ENCODE measurements at places on chromosomes 11 and 22. TPM values are rescaled to one million over a fixed set of nuclear protein-coding genes. Genes with fewer than 3 reads are reported as not detected.
A peak's percentile ranks its signal among the peaks of the same experiment; 100 is the strongest.

DNA sequence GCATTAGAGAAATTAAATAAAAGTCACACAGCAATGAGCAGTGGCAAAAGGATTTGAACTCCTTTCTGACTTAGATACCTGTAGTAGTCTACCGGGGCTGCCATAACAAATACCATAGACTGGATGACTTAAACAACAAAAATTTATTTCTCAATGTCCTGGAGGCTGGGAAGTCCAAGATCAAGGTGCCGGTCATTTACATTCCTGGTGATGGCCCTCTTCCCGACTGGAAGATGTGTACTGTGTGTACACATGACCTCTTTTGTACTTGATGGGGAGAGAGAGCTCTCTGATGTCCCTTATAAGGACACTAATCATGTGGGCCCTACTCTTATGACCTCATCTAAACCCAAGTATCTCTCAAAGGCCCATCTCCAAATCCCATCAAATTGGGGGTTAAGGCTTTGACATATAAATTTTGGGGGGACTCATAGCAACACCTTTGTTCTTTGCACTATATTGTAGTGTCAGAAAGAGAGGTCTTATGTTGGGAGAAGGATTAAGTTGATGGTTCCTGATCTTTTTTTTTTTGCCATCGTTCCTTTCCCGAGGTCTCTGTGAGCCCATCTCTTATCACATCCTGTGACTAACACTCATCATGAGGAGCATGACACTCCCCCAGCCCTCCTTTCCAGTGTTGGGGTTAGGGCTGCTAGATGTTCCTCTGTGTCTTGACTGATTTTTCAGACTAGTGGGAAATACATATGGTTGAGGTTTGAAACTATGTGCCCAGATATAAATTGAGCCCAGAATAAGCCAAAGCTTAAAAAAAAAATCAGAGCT, 104.3 kb downstream of the TRAF6 start:
- no peaks in the 10 kb centered on the region for H3K27me3 ChIP-seq
- no peaks in the 10 kb centered on the region for H3K4me1 ChIP-seq
- no peak for DNase-seq
- H3K27ac ChIP-seq, result no peak overlapping the region
- H3K4me3 ChIP-seq, result no peak overlapping the region
- H3K36me3 ChIP-seq, result no peaks in the 10 kb centered on the region

DNA sequence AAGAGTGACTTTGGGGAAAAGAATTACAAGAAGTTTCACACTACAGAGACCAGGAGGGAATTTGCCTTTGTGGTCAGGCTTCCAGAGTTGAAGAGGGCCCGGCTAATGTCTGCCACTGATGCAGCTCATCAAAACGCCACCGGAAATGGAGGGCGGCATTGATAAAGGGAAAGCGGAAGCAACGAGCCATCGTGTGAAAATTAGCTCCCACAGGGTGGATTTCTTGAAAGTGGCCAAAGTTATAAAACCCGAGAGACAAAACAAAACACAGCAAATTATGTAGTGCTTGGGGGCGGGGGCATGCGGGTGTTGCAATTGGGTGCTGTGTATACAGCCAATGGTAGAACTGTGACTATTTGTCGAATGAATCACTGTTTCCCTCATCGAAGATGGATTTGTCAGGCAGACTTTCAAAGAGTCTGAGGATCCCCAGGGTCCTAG, 113.0 kb downstream of the ADAMTS15 start:
- no peaks in the 10 kb centered on the region for H3K36me3 ChIP-seq
- DNase-seq, result no peak
- H3K4me3 ChIP-seq, result no peak overlapping the region
- no peaks in the 10 kb centered on the region for H3K27me3 ChIP-seq

DNA sequence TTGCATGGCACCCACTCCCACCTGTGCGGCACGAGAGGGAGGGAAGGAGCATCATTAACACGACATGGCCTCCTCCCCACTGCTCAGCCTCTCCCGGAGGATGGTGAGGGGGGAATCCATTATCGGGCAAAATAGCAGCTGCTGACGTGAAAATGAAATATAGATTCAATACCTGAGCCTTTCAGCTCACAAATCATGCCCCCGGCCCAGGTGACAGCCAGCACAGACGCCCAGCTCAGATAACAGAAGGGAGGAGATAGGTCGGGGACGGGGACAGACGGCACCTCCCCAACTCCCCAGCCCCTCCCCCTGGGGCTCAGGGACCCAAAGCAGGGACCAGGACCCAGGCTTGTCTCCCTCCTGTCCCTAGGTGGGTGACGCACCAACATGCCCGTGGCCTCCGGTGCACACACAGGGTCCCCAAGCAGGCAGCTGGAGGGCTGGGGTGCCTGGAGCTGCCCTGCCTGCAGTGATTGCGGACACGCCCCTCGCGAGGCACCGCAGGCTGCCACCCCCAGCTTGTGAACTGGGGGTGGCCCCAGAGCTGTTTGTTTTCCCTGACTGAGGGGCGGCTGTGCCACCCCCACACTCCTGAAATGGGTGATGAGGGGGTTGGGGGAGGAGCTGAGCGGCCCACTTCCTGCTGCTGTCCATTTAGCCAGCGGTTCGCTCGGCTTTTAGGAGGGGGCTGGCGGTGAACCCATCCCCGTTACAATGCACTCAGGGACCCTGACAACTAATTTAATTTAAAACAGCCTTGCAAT, 31.7 kb downstream of the FLRT1 start:
- DNase-seq, result no peak
- no peaks in the 10 kb centered on the region for H3K36me3 ChIP-seq
- H3K27me3 ChIP-seq, result no peaks in the 10 kb centered on the region
- no peaks in the 10 kb centered on the region for H3K4me1 ChIP-seq

DNA sequence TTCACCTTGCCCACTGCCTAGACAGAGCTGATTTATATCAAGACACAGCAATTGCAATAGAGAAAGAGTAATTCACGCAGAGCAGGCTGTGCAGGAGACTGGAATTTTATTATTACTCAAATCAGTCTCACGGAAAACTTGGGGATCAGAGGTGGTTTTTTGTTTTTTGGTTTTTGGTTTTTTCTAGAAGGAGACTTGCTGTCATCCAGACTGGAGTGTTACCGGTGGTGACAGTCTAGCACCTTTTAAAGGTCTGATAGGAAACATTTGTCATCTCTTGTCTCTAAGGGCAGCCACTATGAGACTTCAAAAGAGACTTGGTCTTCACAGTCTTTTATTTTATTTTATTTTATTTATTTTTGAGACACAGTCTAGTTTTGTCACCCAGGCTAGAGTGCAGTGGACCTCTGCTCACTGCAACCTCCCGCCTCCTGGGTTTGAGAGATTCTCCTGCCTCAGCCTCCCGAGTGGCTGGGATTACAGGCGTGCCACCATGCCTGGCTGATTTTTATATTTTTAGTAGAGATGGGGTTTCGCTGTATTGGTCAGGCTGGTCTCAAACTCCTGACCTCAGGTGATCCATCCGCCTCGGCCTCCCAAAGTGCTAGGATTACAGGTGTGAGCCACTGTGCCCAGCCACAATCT, 19.1 kb downstream of the APOBEC3H start:
- H3K36me3 ChIP-seq, result no peaks in the 10 kb centered on the region
- no peak for DNase-seq
- no peak overlapping the region for H3K27ac ChIP-seq
- no peaks in the 10 kb centered on the region for H3K4me1 ChIP-seq

DNA sequence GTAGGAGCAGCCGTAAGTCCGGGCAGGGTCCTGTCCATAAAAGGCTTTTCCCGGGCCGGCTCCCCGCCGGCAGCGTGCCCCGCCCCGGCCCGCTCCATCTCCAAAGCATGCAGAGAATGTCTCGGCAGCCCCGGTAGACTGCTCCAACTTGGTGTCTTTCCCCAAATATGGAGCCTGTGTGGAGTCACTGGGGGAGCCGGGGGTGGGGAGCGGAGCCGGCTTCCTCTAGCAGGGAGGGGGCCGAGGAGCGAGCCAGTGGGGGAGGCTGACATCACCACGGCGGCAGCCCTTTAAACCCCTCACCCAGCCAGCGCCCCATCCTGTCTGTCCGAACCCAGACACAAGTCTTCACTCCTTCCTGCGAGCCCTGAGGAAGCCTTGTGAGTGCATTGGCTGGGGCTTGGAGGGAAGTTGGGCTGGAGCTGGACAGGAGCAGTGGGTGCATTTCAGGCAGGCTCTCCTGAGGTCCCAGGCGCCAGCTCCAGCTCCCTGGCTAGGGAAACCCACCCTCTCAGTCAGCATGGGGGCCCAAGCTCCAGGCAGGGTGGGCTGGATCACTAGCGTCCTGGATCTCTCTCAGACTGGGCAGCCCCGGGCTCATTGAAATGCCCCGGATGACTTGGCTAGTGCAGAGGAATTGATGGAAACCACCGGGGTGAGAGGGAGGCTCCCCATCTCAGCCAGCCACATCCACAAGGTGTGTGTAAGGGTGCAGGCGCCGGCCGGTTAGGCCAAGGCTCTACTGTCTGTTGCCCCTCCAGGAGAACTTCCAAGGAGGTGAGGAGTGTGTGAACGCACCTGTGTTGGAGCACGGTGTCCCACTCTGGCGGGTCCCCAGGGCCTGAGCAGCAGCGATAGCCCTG, at the start of gene TAGLN:
TSS of gene TAGLN (plus strand) at position 318 of the 863 bp plus-strand sequence. CDS start 3,644 bp downstream, outside the sequence.
- peak within 1 kb of the TSS; percentile 46 for H3K4me3 ChIP-seq
- H3K36me3 ChIP-seq, result no peaks in the 10 kb centered on the region
- H3K27ac ChIP-seq, result peak within 1 kb of the TSS; percentile 99
- no peaks in the 10 kb centered on the region for H3K4me1 ChIP-seq
- no peaks in the 10 kb centered on the region for H3K27me3 ChIP-seq
- peak; percentile 97 for DNase-seq

DNA sequence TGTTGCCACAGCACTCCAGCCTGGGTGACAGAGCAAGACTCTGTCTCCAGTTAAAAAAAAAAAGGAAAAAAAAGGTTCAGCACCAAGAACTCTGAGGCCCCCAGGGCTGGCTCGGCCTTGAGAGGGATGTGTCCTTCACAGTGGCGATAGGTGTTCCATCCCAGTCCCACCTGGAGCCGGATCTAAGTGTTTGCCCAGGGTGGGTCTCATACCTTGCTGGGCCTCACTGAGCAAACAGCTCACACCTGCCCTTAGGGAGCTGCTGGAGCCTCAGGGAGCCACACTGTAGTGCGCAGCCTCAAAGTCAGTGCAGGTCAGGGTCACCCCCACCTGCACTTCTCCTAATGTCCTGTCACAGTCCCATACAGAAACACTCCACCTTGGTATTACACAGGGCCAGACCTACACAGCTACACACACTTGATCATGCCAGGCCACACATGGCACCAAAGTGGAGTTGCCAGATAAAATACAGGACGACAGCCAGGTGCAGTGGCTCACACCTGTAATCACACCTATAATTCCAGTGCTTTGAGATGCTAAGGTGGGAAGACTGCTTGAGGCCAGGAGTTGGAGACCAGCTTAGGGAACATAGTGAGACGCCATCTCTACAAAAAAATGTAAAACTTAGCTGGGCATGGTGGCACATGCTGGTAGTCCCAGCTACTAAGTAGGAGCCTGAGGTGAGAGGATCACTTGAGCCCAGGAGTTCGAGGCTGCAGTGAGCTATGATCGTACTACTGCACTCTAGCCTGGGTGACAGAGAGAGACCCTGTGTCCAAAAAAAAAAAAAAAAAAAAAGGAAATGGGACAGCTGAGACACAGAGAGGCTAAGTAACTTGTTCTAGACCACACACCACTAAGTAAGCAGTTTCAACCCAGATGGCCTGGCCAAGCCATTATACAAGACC, 7.3 kb downstream of the STARD10 start:
- H3K27ac ChIP-seq, result no peak overlapping the region
- no peak overlapping the region for H3K4me3 ChIP-seq
- H3K36me3 ChIP-seq, result no peaks in the 10 kb centered on the region
- H3K4me1 ChIP-seq, result peaks cover 3% of the 10 kb centered on the region

DNA sequence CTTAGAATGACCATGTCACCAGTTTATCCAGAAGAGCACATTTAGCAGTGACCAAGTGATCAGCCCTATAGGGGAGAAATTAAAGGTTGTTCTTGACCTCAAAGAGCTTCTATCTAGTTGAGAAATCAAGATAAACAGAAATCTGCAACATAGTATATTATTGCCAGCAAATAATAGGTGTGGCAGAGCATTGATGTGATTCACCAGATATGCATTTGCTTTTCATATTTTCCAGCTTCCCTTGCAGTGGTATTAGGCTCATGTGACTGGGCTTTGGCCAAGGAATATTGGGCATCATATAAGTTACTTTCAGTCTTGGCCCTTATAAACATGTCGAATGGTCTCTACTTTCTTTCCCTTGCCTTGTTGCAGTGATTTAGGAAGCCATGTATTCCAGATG, 34.5 kb downstream of the COMMD9 start:
- H3K4me3 ChIP-seq, result no peak overlapping the region
- H3K36me3 ChIP-seq, result no peaks in the 10 kb centered on the region
- no peaks in the 10 kb centered on the region for H3K27me3 ChIP-seq
- DNase-seq, result no peak
- H3K4me1 ChIP-seq, result no peaks in the 10 kb centered on the region

GRCh38 chr11:42422090-42422489, 889.7 kb upstream of the API5 start:
- H3K4me1 ChIP-seq, result no peaks in the 10 kb centered on the region
- no peak overlapping the region for H3K4me3 ChIP-seq
- no peaks in the 10 kb centered on the region for H3K27me3 ChIP-seq
- H3K27ac ChIP-seq, result no peak overlapping the region
- no peaks in the 10 kb centered on the region for H3K36me3 ChIP-seq

GRCh38 chr11:68825571-68825970, 16.1 kb downstream of the CPT1A start:
- H3K4me1 ChIP-seq, result no peaks in the 10 kb centered on the region
- no peak overlapping the region for H3K27ac ChIP-seq
- no peak overlapping the region for H3K4me3 ChIP-seq
- no peaks in the 10 kb centered on the region for H3K27me3 ChIP-seq

GRCh38 chr11:71165771-71166170, 86.6 kb downstream of the SHANK2 start:
- no peaks in the 10 kb centered on the region for H3K4me1 ChIP-seq
- no peak overlapping the region for H3K27ac ChIP-seq
- H3K4me3 ChIP-seq, result no peak overlapping the region
- DNase-seq, result no peak
- no peaks in the 10 kb centered on the region for H3K36me3 ChIP-seq

- no peak overlapping the region for H3K4me3 ChIP-seq
- no peak overlapping the region for H3K27ac ChIP-seq
- H3K27me3 ChIP-seq, result no peaks in the 10 kb centered on the region
These were observed 178.7 kb downstream of the KIRREL3 start for GRCh38 chr11:126821827-126822226.

GRCh38 chr11:110133160-110133559, 40.0 kb downstream of the ZC3H12C start:
- no peaks in the 10 kb centered on the region for H3K27me3 ChIP-seq
- H3K27ac ChIP-seq, result no peak overlapping the region
- DNase-seq, result no peak
- no peaks in the 10 kb centered on the region for H3K36me3 ChIP-seq
- no peaks in the 10 kb centered on the region for H3K4me1 ChIP-seq

DNA sequence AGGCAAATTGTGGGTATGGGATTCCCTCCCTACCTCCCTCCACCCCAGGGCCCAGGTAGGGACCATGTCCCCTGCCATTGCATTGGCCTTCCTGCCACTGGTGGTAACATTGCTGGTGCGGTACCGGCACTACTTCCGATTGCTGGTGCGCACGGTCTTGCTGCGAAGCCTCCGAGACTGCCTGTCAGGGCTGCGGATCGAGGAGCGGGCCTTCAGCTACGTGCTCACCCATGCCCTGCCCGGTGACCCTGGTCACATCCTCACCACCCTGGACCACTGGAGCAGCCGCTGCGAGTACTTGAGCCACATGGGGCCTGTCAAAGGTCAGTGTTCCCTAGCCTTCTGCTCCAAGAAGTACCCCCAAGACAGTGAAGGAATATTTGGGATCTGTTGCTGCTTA, at the start of gene TOMT:
TSS of gene TOMT (plus strand) at position 37 of the 400 bp plus-strand sequence. CDS start at position 65, 28 bp downstream.
- H3K4me1 ChIP-seq, result no peaks in the 10 kb centered on the region
- H3K36me3 ChIP-seq, result no peaks in the 10 kb centered on the region
- no peak within 1 kb of the TSS for H3K4me3 ChIP-seq
- no peak within 1 kb of the TSS for H3K27ac ChIP-seq

The MS4A4A gene
- 67.0 TPM for total RNA-seq

The FOSL1 gene
- 7.2 TPM for total RNA-seq

The PANX2 gene
- 0.62 TPM for total RNA-seq

The OR56A3 gene
- total RNA-seq, result not detected

The LRRC56 gene
- 1.3 TPM for total RNA-seq

The RRAS2 gene
- 24.5 TPM for total RNA-seq

The PDXP gene
- total RNA-seq, result 4.0 TPM

The SCGB1A1 gene
- not detected for total RNA-seq
